ENCODE measurements at places on chromosomes 7 and 10.

DNA sequence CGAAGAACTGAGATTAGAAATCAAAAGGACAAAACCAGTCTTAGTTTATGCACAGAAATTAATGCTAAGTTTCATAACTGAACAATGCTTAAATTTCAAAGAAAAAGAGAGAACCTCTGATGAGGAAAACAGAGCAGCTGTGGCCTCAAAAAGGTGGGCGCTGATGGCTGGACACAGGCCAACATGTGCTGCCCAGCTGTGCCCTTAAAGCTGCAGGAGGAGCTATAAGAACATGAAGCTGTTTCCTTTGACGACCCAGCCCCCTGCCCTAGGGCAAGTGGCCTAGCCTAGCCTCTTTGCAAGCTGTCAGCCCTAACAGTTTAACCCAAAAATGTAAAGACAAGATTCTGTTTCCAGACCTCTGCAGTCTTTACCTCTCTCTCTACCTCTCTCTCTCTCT, 107.7 kb downstream of the GRID1 start:
- no peak for DNase-seq

DNA sequence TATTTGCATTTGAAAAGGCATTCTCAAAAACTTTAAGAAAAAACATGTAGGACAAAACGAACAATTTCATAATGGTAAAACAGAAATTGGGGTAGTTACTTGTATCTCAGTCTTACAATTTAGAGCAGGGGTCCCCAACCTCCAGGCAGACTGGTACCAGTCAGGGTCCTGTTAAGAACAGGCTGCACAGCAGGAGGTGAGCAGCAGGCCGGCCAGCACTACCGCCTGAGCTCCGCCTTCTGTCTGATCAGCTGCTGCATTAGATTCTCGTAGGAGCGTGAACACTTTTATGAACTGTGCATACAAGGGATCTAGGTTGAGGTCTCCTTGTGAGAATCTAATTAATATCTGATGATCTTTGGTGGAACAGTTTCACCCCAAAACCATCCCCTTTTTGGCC, 77.3 kb downstream of the SEMA3A start:
- DNase-seq: no peak

DNA sequence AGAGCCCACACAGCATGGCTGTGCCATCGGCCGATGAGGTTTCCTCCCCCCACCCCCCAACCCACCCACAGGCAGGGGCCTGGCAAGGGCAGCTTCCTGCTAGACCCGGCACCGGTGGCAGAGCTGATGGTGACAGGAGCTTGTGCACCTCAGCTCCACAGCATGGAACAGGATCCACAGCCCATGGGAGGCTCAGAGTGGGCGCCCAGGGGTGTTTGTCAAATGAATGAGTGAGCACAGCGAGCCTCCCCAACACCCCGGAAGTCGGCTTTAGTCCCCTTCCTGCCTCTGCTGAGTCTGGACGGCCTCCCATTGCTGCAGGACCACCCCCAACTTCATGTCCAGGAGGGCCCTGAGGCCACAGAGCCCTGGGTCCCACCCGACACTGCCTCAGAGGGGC, 68.9 kb downstream of the PDGFA start:
- DNase-seq: no peak

- no peak for DNase-seq
These were observed 50.5 kb upstream of the HBP1 start for GRCh38 chr7:107118109-107118900.

GRCh38 chr10:126964190-126964589, 59.0 kb downstream of the DOCK1 start:
- no peak for DNase-seq

DNA sequence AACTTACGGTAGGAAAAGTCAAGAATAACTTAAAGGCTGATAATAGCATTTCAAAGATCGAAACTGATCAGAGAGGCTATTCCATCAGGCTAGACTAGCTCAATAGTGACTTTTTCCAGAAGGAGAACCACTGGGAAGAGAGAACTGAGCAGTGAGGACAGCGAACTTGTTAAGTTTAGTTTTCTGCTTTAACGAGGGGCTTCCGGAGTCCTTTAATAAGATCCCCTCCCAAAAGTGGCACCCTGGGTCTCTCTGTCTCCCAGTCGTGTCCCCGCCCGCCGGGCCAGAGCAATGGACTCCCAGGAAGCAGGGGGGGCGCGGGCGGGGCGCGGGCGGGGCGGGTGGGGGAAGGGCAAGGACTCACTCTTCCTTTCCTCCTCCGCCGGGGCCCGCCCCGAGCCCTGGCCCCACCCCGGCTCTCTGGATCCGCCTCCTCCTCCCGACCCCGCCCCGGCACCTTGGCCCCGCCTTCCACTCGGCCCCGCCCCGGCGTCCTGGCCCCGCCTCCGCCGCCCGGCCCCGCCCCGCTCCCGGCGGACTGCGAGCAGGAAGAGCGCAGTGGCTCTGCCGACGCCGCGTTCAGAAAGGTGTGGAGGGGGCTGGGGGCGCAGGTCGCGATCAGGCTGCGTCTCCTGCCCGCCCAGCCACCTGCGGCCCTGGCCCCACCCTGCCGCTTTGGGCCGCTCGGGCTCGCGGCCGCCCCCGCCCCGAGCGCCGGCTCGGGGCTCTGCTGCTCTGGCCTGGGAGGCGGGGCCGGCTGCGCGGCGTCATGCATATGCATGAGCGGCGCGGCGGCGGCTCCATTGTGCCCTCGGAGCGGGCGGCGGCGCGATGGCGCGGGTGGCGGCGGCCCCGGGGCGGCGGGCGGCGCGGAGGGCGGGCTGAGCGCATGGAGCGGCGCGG, at the start of gene ZMIZ2:
Gene ZMIZ2 (plus strand): TSS at position 803 of the 903 bp plus-strand sequence. CDS start 7,403 bp downstream, outside the sequence.
- peak; percentile 91 for DNase-seq

GRCh38 chr7:121341933-121342332, 13.1 kb downstream of the WNT16 start:
- no peak for DNase-seq

DNA sequence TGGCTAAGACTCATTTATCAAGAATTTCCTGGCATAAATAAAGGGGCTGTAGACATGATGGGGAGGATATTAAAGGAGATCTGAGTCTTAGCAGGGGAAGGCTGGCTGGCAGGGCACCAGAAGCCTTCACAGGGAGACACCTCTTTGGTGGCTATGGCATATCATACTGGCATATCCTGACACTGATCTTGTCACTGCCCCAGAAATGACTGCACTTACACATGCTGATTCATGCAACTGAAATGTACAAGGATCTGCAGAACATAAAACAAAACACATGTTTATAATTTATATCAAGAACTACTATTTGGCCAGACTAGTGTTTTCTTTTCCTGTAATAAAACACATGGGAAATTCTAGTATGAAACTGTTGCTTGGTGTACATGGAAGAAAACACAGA, 5.5 kb upstream of the LIPN start:
- no peak for DNase-seq

GRCh38 chr7:137975221-137975620, 26.7 kb downstream of the CREB3L2 start:
- no peak for DNase-seq

GRCh38 chr7:107213193-107213788, 44.5 kb downstream of the HBP1 start:
- DNase-seq: no peak

DNA sequence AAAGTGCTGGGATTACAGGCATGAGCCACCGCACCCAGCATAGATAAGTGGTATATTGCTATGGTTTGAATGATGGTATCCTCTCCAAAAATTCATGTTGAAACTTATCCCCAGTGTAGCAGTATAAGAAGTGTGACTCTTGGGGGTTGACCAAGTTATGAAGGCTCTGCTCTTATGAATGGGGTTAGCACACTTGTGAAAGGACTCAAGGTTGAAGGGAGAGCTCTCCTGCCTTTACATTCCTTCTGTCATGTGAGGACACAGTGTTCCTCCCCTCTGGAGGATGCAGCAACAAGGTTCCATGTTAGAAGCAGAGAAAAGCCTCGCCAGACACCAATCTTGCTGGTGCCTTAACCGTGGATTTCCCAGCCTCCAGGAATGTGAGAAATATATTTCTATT, 58.0 kb downstream of the ADK start:
- no peak for DNase-seq

GRCh38 chr7:30888747-30889146, 22.9 kb upstream of the AQP1 start:
- no peak for DNase-seq

- no peak for DNase-seq
These were observed 51.3 kb downstream of the MDFIC start for GRCh38 chr7:114973147-114973546.

GRCh38 chr7:1053816-1054370, 9.5 kb downstream of the GPR146 start:
- no peak for DNase-seq

DNA sequence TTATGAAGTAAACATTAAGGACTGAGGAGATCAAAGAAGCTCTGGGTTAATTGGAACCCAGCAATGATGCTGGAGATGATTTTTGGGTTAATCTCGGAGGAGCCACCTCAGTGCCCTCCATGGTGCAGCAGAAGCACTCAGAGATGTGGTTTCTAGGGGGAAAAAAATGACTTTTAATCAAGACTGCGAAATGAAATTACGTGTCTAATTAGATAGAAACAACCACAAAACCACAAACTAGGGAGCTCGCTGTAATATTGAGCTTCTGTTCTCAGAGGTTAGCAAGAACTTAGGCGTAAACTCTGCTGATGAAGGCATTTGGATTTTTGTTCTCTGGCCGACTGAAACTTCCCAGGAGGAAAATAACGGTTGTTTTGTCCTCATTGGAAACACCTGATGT, 319.0 kb downstream of the GRID1 start:
- DNase-seq: no peak

- DNase-seq: no peak
These were observed 95.7 kb downstream of the WDFY4 start for GRCh38 chr10:48780341-48780740.

GRCh38 chr7:157769526-157770215, 432.9 kb downstream of the DNAJB6 start:
- DNase-seq: no peak

GRCh38 chr10:29377333-29377961, 88.6 kb downstream of the LYZL1 start:
- DNase-seq: no peak

DNA sequence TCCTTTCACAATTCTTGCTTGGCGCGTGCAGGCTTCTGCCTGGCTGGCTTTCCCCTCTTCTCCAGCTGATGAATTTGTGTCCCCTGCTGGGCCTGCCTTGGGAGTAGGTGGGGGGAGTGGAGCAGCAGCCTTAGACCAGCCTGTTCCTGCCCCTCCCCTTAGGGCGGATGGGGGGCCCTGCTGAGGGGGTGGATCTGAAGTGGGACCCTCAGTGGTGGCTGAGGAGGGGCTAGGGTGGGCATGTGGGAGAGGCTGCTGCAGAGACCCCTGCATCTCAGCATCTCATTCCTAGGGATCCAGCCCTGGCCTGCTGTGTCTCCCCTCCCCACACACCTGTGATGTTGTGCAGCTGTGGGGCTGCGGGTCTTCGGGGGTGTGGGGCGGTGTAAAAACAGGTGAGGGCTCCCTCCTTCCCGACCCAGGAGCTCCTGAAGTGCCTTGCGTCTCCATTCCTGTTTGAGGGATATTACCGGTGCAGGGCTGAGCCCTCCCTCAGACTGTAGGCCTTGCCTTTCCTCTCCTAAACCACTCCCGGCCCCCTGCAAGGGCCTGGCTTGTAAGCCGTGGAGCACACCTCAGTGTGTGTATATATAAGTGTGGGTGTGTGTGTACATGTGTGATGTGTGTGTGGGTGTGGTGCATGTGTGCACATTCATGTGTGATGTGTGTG, 24.7 kb downstream of the ADCYAP1R1 start:
- DNase-seq: no peak

DNA sequence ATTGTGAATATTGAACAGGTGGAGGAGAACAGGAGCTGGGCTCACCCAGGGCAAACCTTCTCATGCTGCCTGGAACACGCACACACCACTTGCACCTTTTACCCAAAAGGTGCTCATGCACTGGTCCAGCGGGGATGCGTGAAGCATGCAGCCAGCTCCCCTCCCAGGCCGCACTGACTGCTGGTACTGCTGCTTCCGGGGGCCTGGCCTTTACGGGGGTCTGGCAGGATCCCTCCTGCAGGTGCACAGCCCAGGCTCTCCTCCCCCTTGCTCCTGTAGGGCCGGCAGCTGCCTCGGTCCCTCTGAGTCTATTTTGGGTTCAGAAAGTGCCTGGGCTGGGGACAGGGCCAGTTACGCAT, 221.7 kb downstream of the DNAJB6 start:
- no peak for DNase-seq

DNA sequence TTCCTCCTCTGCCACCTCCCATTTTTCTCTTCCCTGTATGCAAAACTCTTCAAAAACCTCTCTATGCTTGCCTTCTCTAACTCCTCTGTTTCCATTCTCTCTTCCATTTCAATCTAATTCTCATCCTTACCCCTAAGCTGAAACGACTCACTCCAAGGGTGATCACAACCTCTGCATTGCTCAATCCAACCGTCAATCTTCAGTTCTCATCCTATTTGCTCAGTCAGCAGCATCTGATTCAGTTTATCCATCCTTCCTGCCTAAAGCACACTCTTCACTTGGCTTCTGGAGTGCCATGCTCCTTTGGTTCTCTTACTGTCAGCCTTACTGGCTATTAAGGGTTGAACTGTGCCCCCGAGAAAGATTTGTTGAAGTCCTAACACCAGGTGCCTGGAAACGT, 163.5 kb upstream of the NEBL start:
- no peak for DNase-seq

GRCh38 chr10:121899727-121900126, 28.1 kb downstream of the ATE1 start:
- no peak for DNase-seq

DNA sequence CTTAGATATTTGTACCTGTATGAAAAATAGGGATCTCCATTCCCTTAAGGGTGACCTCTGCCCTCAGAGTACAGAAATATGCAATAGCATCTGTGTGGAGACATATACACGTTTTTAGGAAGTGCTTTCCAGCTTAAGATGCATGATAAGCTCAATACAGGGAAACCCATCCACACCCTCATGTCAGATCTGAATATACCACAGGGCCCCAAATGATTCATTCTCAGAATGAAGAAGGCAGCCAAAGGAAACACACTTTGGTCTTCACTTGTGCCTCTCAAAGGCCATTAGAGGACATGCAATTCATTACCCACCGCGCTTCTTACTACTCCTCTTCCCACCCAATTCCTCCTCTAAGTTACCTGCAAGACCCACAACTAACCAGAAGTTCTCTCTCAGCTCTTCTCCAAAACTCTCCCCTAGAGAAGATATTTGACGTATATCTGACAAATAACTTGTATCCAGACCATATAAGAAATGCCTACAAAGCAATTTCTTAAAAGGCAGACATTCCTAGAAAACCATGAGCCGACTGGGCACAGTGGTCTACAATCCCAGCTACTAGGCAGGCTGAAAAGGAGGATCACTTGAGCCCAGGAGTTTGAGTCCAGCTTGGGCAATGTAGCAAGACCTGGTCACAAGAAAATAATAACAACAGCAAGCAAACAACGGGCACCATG, 103.0 kb downstream of the OAT start:
- DNase-seq: no peak

All from CD4-positive, alpha-beta T cell treated with Interleukin-15 for 1 hour (primary cell).